ENCODE measurements at places on chromosomes 4 and X.
A peak's percentile ranks its signal among the peaks of the same experiment; 100 is the strongest.

DNA sequence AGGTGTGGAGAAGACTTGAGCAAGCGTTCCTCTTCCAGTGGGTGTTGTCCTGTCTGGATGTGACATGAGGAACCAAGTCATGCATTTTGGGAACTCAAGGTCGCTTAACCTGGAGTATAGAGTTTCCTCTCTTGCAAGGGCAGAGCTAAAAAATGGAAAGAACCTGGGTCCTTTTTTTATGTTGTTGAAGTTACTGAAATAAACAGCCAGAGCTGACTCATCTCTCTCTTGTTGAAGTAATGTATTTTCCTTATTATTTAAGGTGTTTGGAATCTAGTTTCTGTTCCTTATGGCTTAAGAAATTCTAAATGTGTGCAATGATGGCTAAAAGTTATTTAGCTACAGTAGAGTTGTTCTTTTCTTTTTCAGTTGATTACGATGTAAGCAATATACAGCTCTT is 314.5 kb downstream of the CAMK2D start:
- no peak for DNase-seq

DNA sequence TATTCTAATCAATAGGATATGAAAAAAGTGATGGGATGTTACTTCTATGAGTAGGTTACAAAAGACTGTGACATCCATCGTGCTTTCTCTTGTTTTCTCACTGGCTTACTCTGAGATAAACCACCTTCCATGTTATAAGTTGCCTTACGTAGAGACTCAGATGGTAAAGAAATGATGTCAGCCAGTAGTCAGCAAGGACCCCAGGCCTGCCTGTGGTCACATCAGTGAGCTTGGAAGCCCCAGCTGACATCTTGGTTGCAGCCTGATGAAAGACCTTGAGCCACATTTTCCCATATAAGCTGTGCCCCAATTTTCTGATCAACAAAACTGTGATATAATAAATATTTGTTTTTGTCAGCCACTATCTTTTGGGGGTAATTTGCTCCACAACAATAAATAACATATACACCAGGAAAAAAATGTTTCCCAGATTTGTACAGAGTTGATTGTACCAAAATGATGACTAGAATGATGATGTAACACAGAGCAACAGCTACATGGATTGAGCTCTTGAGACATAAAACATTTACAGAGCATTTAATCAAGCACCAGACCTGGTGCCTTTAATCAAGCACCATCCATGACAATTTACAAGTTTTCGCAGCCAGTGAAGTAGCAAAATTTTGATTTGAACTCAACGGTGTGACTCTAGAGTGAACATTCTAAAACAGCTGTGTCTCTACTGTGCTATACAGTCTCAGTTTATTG is 11.2 kb upstream of the DCAF12L2 start:
- no peak for DNase-seq

- no peak for DNase-seq
Observed at GRCh38 chrX:28180096-28180495, 198.8 kb upstream of the DCAF8L1 start.

DNA sequence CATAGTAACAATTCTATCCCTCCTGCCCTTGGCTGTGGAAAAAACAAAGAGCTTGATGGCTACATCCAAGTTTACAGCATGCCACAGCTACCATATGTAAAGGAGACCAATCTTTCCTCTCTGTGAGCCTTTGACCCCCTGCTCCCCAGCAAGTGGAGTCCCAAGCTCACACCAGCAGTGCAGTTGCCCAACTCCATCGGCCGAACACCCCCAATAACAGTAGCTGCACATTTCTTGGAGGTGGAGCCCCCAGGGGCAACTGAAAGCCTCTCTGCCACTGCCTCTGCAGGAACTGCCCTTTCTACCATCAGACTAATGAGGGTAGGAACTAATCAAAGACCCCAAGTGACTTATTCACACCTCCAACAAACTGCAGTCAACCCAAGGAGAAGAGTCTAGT is 81.0 kb upstream of the TCEAL2 start:
- DNase-seq, result no peak

DNA sequence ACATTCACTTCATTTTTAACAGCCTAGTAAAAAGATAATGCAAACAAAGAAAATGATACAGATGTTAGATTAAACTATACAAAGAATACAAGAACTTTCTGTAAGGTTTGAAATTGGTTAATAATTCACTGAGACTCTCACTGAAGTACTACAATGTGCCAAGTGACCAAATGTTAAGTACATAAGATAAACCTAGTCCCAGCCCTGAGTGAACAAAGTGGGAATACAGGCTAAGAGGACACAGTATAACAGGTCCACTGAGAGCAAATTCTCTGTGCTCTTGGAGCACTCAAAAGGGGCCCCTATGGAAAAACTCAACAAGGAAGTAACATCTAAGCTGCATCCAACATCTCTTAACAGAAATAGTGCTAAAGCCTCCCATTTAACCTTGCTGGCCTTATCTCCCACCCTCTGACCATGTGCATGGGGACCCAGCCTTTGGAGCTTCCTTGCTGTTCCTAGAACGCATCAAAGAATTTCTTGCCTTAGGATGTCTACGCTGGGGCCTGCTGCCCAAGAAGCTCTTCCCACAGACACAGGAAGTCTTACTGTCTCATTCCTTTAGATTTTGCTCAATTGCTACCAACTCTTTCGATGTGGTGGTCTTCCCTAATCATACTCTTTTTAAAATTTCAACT is 113.4 kb downstream of the ZAR1 start:
- DNase-seq, result no peak

GRCh38 chr4:104444685-104445084 is 50.0 kb downstream of the CXXC4 start:
- no peak for DNase-seq

GRCh38 chrX:15511563-15511962 is 11.0 kb downstream of the BMX start:
- no peak for DNase-seq

- no peak for DNase-seq
Observed at GRCh38 chr4:54446581-54446980, 211.2 kb upstream of the KIT start.

GRCh38 chrX:66912417-66912816 is 273.5 kb upstream of the EDA2R start:
- no peak for DNase-seq

GRCh38 chr4:182015014-182015413 is 228.2 kb upstream of the TENM3 start:
- DNase-seq, result no peak

DNA sequence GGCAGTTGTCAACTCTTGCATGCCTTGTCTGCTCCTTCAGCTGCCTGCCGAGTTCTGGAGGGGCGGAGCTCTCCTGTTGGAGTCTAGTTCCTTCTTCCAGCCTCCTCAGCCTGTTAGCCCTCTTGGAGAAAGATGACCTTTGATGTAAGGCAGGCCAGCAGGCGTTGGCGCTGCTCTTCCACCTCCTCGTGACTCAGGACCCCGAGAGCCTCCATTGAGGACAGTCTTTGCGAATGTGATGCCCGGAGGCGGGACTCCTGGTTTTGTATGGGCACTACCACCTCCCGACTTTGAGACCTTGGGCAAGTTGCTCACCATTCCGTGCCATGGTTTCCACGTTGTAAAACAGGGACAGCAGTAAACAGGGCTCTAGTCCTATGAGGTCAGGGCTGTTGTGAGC is 108.3 kb downstream of the TENM3 start:
- DNase-seq, result no peak

DNA sequence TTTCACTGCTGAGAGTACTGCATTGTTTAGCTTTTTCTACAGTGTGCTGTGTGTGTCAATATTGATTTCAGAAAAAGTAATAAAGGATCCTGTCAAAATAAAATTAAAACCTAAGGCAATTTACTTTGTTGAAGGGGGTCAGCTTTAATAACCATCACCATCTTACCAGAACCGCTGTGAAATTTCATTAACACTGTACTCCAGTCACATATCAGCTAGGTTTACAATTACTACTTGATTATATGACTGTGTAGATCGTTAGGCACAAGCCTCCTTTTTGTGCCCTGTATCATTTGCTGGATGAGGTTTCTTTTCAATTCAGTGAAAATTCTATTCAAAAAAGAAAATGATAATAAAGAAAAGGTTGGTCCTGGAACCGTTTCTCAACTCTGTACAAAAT is 917.2 kb downstream of the CENPC start:
- DNase-seq, result no peak

DNA sequence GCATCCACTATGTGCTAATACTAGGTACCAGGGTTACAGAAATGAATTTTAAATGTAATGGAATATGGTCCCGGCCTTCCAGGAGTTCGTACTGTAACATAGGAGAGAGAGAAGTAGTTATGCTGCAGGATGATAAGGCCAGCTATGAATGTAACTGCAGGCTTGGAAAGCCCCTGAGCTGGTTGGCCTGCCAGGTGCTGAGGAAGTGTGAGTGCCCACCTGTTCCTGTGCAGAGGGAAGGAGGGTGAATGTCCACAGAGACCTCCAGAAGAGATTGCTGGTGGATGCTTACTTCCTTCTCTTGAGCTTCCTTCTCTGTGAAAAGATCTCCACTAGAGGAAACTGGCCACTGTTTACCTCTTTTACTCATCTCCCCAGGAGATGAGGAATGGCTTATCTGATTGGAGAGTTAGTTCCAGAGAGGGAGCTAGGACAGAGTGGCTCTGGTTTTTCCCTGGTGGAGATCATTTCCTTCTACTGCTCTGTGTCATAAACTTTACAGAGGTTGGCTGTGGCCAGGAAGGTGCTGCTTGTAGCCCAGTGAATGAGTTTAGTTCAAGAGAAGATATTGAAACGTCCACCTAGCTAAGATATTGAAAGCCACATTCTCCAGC is 114.0 kb upstream of the LNX1 start:
- peak; percentile 7 for DNase-seq

- no peak for DNase-seq
Observed at GRCh38 chr4:155099231-155099630, 109.2 kb upstream of the NPY2R start.

DNA sequence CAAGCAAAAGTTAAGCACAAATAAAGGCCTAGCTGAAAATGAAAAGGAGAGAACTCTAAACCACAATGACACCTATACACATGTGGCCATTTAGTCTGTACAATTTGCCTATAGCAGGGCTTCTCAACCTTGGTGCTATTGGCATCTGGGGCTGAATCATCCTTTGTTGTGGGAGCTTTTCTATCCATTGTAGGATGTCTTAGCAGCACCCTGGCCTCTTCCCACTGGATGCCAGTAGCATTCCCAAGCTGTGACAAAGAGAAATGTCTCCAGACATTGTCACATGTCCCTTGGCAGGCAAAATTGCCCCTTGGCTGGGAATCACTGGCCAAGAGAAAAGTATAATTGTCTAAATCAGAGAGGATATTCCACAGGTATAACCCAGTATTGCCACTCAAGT is 13.5 kb upstream of the PRPS2 start:
- no peak for DNase-seq

GRCh38 chr4:138225477-138225876 is 16.7 kb downstream of the SLC7A11 start:
- no peak for DNase-seq

- no peak for DNase-seq
Observed at GRCh38 chrX:22660756-22661155, 339.0 kb upstream of the DDX53 start.

GRCh38 chr4:48792348-48793006 is 12.4 kb upstream of the FRYL start:
- DNase-seq, result no peak

- DNase-seq, result no peak
Observed at GRCh38 chrX:150872773-150873336, 25.6 kb downstream of the CD99L2 start.

DNA sequence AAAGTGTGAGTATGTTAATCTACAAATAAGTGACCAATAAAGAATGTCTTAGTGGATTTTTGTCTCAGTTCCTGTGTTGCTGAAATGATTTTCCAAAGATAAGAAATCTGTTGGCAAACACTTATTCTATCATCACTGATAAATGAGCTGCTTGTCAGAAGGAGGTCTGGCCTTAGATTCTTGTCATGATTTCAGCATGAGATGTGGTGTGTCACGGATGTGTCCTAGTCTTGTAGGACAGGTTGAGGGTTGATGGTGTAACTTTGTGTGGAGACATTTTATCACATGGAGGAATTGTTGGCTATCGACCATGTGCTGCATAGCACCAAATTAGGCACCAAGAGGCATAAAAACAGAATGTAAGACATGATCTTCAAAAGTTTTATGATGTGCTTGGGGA is 31.8 kb upstream of the LIMCH1 start:
- DNase-seq, result no peak

- DNase-seq, result no peak
Observed at GRCh38 chr4:79306795-79307194, 19.1 kb downstream of the NAA11 start.

DNA sequence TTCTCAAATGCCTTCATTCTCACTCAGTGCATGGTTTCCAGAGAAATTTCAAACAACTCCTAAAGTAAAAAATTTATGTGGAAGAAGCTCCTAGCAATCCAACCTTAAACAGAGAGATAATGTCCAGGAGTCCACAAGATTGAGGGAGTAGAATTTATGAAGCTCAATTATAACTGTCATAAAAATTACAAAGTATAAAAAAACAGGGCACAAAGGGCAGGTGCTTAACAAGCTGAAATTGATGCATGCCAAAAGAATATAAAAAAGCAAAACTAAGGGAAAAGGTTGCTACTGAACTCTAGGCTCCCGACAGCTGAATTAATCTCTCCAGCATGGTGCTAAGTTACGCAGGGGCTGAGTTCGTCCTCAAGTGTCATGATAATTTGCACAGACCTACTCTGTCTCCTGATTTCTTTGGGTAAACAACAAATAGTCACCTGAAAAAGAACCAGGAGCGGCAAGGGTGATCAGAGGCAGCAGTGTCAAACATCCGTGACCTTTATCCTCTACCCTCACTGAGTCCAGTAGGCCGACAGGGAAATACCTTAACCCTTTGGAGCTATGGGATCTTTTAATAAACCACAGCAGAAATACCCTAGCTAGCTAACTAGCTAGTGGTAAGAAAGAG is 47.2 kb upstream of the RELL1 start:
- no peak for DNase-seq

GRCh38 chrX:115898382-115899001 is 272.1 kb upstream of the AGTR2 start:
- DNase-seq, result peak; percentile 5

GRCh38 chrX:104130808-104131207 is 18.5 kb downstream of the ZCCHC18 start:
- no peak for DNase-seq

GRCh38 chr4:176238157-176238610 is 30.8 kb downstream of the ASB5 start:
- no peak for DNase-seq

GRCh38 chr4:55633903-55634302 is 2.2 kb downstream of the NMU start:
- no peak for DNase-seq

Measured in GM20000 (cell line).